GM23248 (cell line): ENCODE measurements at places on chromosomes 16 and 17. TPM values are rescaled to one million over a fixed set of nuclear protein-coding genes. Genes with fewer than 3 reads are reported as not detected.

- peak; percentile 59 for DNase-seq
Observed at GRCh38 chr17:80453126-80453997, 23.0 kb downstream of the NPTX1 start.

- peak; percentile 13 for DNase-seq
Observed at GRCh38 chr16:19505600-19506303, 16.1 kb downstream of the GDE1 start.

DNA sequence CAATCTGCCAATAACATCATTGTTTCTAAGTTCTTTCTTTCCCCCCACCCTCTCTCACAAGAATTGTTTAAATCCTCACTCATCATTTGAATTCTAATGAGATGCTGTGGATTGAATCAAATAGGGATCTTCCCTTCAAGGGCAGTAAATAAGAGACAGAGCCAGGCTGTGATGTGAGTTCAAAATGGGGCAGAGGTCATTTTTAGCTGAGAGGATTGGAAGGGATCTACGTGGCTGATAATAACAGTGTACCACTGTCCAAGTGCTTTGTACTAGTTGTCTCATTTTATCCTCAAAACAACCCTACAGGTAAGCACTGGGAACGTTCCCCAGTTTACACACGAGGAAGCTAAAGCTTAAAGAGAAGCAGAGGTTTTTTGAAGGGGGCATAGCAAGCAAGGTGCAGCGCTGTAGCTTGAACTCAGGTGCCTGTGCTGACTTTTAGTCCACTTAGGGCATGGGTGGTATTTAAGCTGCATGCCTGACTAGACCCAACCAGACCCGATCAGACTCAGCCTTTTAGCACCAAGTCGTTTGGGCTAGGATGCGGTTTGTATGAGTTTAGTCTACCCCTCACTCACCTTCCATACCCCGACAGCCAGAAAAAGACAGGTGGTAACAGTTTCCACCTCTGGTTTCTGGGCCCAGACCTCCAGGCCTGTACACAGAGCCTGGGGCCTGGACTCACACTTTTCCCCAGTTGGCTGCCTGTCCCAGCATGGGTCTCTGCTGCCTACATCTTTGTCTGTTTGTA lies 39.2 kb upstream of the CCR7 start:
- DNase-seq: no peak

DNA sequence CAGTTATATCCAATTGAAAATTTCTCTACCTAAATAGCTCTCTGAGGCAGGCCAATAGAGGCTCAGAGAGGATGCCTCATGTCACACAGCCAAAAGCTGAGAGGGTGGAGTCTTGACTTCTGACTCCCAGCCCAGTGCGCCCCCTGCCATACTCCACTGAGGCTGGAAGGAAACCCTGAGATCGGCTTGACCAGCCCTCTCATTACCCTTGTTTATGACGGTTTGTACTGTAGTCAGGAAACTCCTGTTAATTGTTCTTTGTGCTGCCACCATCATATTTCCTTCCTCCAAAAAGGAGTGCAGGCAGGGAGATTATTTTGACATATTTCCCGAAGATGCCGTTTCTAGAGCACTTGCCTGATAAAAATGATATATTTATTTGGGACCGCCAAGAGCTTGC lies 107.9 kb downstream of the AIPL1 start:
- no peak for DNase-seq

GRCh38 chr16:80691111-80691741 lies 113.2 kb downstream of the CDYL2 start:
- peak; percentile 7 for DNase-seq

GRCh38 chr16:49540836-49541235 lies 167.2 kb downstream of the C16orf78 start:
- no peak for DNase-seq

GRCh38 chr16:31451681-31452351 lies 7.5 kb upstream of the ARMC5 start:
- DNase-seq: peak; percentile 89

GRCh38 chr17:66667491-66668030 lies 167.4 kb upstream of the CACNG5 start:
- DNase-seq: no peak

- peak; percentile 97 for DNase-seq
Observed at GRCh38 chr16:80938004-80938878, 68.4 kb downstream of the CMC2 start.

DNA sequence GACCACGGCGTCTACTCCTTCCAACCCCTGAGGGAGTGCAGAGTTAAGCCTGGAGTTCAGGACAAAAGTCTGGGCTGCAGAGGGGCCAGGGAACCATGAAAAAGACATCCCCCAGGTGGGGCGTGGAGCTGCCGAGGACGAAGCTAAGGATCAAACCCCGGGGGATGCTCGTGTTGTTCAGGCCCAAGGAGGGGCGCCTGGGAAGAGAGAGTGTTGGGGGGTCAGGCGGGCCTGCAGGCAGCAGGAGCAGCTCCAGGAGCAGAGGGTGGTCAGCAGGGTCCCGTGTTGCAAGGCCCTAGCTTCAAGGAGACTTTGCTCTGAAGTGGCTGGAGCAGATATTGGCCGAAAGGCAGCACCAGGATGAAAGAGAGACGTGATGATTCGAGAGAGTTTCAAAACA lies 26.7 kb downstream of the NECAB2 start:
- DNase-seq: peak; percentile 36

DNA sequence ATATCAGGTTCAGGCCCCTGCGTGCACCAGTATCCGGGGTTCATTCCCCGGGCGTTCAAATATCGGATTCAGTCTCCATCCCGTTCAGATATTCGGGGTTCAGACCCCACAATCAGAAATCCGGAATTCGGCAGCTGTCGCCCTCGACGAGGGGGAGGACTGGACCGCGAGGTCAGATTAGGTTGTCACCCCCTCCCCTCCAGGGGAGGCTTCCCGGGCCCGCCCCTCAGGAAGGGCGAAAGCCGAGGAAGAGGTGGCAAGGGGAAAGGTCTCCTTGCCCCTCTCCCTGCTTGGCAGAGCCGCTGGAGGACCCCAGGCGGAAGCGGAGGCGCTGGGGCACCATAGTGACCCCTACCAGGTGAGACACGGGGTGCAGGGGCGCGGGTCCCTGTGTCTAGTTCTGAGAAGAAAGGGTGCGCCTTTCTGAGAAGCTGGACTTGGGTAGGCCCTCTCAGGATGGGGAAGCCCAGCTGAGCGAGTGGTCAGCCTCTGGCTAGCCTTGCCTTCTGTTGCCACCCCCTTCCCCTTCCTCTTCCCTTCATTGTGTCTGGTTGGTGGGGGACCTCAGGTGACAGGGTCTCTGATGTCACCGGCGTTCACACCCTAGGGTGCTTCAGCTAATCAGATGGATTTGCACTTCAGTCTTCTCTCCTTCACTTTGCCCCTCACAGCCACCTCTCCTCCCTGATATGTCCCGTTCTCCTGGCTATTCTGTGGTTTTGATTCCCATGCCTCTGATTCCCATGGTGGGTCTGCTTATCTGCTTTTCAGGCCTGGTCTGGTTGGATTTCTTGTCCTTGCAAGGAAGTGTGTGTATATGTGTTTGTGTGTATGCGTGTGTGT lies 844 bp downstream of the TAOK2 start:
- peak; percentile 44 for DNase-seq

GRCh38 chr17:27810211-27810901 lies 10.0 kb upstream of the NOS2 start:
- no peak for DNase-seq

The PIK3R6 gene
- under 0.01 and 0.43 TPM in 2 replicates for total RNA-seq

The DNAI2 gene
- total RNA-seq: not detected in 2 replicates

The TNK1 gene
- total RNA-seq: 0.43 and 2.7 TPM in 2 replicates

The CACNA1G gene
- total RNA-seq: 0.13 and 0.97 TPM in 2 replicates

The NSMCE1 gene
- total RNA-seq: 45.3 and 69.3 TPM in 2 replicates
